Activated T-cell treated with anti-CD3 and anti-CD28 coated beads, Interleukin-2, amount 50 U/mL, for 72 hours (primary cell): ENCODE measurements at places on chromosomes 5 and 9. TPM values are rescaled to one million over a fixed set of nuclear protein-coding genes. Genes with fewer than 3 reads are reported as not detected.
A peak's percentile ranks its signal among the peaks of the same experiment; 100 is the strongest.

DNA sequence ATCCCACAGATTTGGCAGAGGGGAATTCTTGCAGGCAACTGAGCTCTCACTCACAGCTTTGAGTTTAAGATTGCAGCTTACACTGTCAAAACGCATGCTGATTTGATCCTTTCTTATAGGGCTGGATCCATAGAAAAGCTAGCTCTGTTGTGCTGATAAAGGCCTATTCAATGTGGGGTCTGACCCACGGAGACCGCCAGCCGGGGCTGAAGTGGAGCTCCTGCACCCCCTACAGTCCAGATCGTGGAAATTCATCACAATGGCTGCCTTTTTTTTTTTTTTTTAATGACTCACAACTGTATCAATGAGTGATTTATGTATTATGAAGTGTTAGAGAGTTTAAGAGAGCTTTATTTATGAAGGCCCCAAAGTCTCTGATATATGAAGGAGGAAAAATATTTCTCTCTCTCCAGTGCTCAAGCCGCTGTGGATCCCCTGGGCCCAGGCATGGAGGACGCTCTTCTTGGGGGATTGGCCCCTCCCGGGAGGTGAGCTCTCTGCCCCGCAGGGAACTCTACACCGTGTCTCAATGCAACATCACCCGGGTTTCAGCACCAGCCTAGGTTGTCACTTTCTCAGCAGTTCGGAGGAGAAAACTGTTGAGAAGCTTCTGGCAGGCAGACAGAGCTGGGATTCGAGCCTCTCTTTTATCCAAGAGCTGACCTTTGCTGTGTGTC lies 700.2 kb downstream of the IRX1 start:
- H3K4me1 ChIP-seq = no peaks in the 10 kb centered on the region
- no peak overlapping the region for H3K27ac ChIP-seq
- no peaks in the 10 kb centered on the region for H3K27me3 ChIP-seq
- DNase-seq = no peak
- H3K4me3 ChIP-seq = no peak overlapping the region

GRCh38 chr5:79613549-79613948 lies 1.3 kb downstream of the TENT2 start:
- peaks cover 53% of the 10 kb centered on the region for H3K36me3 ChIP-seq
- peak overlapping the region; percentile 97 for H3K4me3 ChIP-seq
- H3K27me3 ChIP-seq = no peaks in the 10 kb centered on the region

DNA sequence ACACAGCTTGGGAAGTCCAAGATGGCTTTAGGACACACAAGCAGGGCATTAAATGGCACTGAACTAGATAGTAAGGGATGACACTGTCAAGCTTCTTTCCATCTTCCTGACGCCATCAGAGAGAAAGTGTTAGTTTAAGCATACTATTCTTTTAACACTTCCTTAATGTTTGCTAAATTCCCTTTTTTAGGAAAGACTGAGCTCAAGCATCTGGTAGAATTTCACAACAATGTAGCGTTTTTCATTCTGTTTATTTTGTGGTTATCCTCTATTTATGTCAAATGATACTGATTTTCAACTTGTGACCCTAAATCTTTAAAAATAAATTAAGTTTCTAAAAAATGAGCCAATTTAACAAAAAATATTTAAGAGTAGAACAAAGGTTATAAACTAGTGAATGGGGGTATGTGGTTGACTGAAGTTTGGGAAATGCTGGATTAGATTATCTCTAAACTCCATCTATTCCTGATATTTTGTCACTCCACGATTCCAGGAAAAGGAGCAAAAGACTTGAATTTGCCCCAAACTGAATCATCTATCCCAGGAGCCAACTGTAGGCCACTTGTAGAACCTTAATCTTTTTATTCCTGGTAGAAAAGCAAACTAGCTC lies 147.4 kb upstream of the KLF9 start:
- no peak for DNase-seq
- H3K27me3 ChIP-seq = no peaks in the 10 kb centered on the region
- H3K4me1 ChIP-seq = peaks cover 62% of the 10 kb centered on the region
- no peak overlapping the region for H3K27ac ChIP-seq

The PCDHB2 gene
- not detected for total RNA-seq

The C8G gene
- 2.6 TPM for total RNA-seq
